Fibroblast of villous mesenchyme (primary cell): ENCODE measurements at places on chromosomes 1 and 21. TPM values are rescaled to one million over a fixed set of nuclear protein-coding genes. Genes with fewer than 3 reads are reported as not detected.
A peak's percentile ranks its signal among the peaks of the same experiment; 100 is the strongest.

Gene ACTN2
- not detected in 2 replicates for total RNA-seq

Gene NGF
- total RNA-seq = 0.86 and 1.6 TPM in 2 replicates

Gene AGPAT3
- total RNA-seq = 52.2 and 63.5 TPM in 2 replicates

Gene LY9
- under 0.01 TPM in 1 of 2 replicates, not detected in the other for total RNA-seq

Gene SIM2
- 0.32 TPM in 1 of 2 replicates, not detected in the other for total RNA-seq

GRCh38 chr1:7013833-7014639, 228.8 kb downstream of the CAMTA1 start:
- no peak for DNase-seq

DNA sequence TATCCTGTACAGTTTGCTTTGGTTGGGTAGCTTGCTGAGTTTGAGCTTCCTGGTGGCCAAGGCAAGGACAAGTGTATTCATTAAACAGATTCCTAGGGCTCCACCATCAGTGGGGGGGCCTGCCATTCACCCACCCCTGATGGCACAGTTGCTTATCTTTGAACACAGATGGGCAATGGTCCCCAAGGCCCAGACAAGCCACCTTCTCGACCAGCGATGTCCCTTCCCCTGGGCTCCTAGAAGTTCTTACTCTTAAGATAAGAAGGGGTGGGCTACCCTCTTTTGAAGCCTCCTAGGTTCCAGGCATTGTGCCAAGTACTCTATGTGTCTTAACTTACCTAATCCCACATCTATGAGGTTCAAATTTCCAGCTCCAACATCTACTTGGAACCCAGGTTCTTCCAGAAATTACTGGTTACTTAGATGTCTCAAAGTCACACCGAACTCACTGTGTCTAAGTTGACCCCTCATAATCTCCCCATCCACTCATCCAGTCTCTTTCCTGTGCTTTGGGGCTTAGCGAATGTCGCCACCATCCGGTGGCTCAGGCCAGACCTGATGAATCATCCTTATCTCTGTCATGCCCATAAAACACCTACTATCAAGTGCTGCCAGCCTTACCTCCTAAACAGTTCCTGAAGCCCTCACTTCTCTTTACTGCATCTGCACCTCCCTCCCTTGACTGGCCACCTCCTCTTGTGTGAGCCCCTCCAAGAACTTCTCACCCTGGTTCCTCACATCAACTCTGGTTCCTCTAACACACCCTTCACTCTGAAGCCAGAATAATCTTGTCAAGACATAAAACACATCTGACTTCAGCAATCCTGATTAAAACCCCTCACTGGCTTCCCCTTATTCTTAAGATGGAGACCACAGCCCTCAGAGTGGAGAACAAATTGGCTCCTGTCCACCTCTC, 50.1 kb downstream of the KLHDC7A start:
- DNase-seq = no peak

GRCh38 chr1:203124546-203125317, 2.8 kb upstream of the ADORA1 start:
- no peak for DNase-seq

GRCh38 chr1:17101261-17101660, 18.0 kb downstream of the PADI2 start:
- no peak for DNase-seq

GRCh38 chr21:45655124-45655523, 11.6 kb downstream of the PCBP3 start:
- peak; percentile 80 for DNase-seq

GRCh38 chr21:45906196-45906805, 75.3 kb upstream of the COL6A1 start:
- DNase-seq = no peak

GRCh38 chr1:9801909-9802308, 21.9 kb downstream of the CLSTN1 start:
- no peak for DNase-seq

- DNase-seq = no peak
Measured at GRCh38 chr1:24113641-24114033, 1.7 kb upstream of the MYOM3 start.

GRCh38 chr1:83796409-83796808, 202.5 kb downstream of the TTLL7 start:
- no peak for DNase-seq

DNA sequence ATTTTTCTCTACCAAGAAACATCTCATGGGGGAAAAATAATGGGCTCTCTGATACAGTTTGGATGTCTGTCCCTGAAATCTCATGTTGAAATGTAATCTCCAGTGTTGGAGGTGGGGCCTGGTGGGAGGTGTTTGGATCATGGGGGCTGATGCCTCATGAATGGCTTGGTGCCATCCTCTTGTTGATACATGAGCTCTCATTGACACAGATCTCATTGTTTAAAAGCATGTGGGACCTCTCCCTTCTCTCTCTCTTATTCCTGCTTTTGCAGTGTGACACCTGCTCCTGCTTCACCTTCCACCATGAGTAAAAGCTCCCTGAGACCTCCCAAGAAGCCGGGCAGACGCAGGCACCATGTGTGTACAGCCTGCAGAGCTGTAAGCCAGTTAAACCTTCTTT, 332.5 kb upstream of the NRIP1 start:
- DNase-seq = no peak

- DNase-seq = no peak
Measured at GRCh38 chr1:104702731-104703130, 953.0 kb downstream of the AMY1C start.

GRCh38 chr21:39430954-39431353, 14.6 kb downstream of the LCA5L start:
- no peak for DNase-seq

GRCh38 chr1:53061859-53062707, at the start of gene PODN:
Gene PODN (plus strand): TSS chr1:53062213. CDS start chr1:53069856, 7,643 bp downstream.
- DNase-seq = peak; percentile 50

DNA sequence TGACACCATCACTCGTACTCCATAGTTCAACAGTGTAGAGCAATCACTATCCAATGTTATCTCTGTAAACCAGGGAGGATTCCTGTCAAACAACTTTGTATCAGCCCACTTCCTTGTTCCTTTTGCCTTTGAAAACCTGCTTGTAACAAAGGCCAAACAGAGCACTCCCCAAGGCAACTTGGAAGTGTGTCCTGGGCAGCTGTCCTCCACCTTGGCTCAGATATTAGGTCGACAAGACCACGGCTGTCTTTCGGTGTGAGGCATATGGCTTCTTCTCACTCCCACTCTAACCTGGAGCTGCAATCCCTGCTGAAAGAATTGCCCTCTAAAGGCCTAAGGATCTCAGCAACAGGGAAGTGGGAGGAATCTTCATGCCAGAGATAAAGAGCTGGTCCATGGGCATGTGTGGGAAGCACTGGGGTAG, 66.7 kb downstream of the ITPKB start:
- no peak for DNase-seq

- no peak for DNase-seq
Measured at GRCh38 chr1:86445919-86446318, 21.9 kb downstream of the CLCA2 start.

- no peak for DNase-seq
Measured at GRCh38 chr1:110114784-110115183, 2.5 kb downstream of the UBL4B start.

- peak; percentile 39 for DNase-seq
Measured at GRCh38 chr1:66207484-66207883, 326.5 kb upstream of the SGIP1 start.

DNA sequence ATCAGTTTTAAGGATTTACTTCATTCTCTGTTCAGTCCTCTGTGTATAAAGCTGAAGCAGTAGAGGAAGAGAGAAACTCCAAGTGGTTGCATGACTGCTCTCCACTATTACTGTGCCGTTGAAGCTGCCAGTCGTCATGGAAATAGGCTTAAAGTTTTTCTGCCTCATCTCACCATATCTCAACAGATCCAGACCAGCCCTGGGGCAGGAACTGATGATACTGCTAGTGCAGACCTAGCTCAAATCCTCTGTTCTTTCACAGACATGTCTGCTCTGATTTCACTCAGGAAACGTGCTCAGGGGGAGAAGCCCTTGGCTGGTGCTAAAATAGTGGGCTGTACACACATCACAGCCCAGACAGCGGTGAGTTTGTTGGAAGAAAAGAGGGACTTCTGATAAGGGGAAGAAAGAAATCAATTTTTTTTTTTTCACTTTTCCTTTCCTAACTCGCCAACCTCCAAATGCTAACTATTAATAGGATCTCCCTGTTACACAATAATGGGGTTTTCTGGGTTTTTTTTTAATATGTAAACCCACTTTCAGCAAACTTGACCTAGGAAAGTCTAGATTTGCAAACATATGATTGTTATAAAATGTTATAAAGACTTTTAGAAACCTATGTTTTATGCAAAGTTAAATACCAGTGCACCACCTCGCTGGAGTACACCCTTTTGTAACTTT, 22.2 kb upstream of the STRIP1 start:
- no peak for DNase-seq
